ENCODE measurements at places on chromosomes 1 and 21.
A peak's percentile ranks its signal among the peaks of the same experiment; 100 is the strongest.

DNA sequence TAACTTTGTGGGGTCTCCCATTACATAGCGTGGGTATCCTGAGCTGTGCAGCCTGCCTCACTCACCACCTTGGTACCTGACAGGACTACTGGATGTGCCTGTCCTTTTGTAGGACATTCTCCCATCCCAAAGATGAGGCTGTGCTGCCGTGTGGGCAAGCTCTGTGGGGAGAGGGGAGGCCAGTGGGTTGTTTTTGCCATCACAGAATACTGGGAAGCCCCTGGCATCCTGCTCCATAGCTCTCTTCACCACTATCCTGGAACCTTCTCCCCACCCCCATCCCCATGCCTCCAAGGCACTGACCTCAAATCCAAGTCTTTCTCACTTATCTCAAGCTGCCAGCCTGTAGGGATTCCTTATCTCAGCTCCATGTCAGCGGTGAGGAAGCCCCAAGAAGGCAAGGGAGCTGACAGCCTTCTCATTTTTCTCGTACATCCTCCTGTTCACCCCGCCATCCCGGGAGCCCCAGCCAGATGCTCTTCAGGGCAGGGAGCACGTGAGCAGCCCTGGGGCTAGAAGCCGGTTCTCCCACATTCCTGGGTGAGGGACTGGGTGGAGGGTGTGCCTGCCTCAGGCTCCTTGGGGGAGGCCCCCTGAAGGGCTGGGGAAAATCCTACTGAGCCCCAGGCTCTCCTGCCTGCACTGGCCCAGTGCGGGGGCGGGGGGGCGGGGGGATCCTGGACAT lies 2.4 kb upstream of the ELF3 start:
- DNase-seq: no peak

DNA sequence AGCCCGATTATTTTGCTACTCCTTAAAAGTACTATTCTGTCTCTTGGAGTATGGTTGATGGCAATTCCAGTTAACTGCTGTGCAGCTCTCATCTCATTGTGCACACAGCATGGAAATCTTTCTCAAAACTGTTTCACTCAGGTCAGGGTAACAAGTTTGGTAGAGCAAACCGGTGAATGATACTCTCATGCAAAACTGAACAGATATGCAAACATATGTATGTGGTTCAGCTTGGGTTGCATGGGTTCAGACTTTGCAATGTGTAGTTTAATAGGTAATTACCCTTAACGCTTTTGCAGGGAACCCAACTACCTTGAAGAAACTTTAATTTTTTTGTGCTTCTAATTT lies 2.2 kb downstream of the GADD45A start:
- DNase-seq: no peak

GRCh38 chr21:35860189-35860869 lies 200.0 kb downstream of the SETD4 start:
- DNase-seq: no peak

DNA sequence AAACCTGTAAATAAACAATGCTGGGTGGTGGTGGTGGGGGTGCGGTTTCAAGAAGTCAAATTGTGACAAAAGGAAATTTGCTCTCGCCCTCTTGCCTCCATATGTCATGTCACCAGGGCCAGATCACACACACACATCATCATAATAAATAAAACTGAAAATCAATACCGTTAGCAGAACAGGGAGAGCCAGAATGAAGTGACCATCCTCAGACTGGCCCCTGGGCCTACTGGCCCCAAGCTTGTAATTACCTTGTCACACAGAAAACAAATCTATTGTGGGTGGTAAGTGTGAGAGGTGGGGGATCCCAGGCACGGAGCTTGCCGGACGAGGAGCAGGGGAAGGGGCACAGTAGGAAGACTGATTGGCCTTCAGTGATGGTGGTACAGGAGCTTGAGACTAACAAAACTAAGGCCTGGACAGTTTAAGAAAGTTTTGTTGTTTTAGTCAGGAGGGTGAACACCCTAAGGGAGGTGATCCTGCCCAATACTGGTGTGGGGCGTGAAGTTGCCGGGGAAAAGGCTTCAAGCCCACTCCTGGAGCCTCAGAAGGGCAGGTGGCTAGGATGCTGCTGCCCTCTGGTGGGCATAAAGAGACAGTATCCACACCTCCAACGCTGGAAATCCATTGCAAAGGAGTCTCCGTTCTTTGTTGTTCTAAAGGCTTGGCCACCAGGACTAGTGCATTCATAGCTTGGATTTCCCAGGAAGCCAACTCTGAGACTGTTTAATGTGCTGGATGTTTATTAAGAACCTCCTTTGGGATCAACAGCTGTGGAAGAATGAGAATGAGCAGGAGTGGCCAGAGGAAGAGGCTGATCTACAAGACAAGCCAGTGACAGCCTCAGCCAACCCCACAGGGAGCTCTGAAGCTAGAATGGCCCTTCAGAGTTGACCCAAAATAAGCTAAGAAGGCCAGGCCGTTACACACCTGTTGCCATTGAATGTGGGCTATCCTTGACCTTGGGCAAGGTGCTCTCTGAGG lies 8.1 kb upstream of the C1orf216 start:
- peak; percentile 19 for DNase-seq

- no peak for DNase-seq
Measured at GRCh38 chr1:207860531-207860930, 50.4 kb downstream of the CD34 start.

GRCh38 chr21:16644685-16645084 lies 868.2 kb upstream of the CXADR start:
- DNase-seq: no peak

- DNase-seq: no peak
Measured at GRCh38 chr1:228282329-228283042, 74.6 kb downstream of the OBSCN start.

- no peak for DNase-seq
Measured at GRCh38 chr1:29406814-29407213, 170.5 kb downstream of the PTPRU start.

GRCh38 chr21:40902299-40902698 lies 55.3 kb upstream of the DSCAM start:
- no peak for DNase-seq

All from activated T-helper 1 cell treated with anti-CD3 and anti-CD28 coated beads, Interleukin-2, amount 50 U/mL, for 16 hours (primary cell).